Liver (tissue), 10 donors: ENCODE measurements at places on chromosomes 13 and 19.
A peak's percentile ranks its signal among the peaks of the same experiment; 100 is the strongest.

- peak; percentile 68 for DNase-seq
These were observed 22.1 kb downstream of the WTIP start for GRCh38 chr19:34503531-34504272.

- no peak for DNase-seq
These were observed 56.1 kb downstream of the MLLT1 start for GRCh38 chr19:6223461-6224307.

DNA sequence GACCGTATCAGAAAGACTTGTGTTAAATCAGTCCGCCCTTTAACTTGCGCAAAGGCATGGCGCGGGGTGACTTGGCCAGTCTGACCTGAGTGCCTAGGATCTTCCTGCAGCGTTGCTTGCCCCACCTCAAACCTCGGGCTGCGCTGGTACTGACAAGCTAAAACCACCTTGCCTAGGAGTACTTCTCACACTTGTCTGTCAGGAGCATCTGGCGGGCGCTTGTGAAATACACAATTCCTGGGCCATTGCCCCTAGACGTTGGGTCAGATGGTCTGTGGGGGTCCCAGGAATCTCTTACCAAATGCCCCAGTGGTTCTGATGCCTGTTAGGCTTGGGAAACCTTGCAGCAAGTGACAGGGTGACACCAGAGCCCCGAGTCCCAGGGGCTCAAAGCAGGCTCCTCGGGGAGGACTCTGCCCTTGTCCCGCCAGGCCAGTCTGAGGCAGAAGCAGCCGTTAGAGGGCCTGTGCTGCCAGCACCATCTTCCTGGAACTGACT, 12.9 kb downstream of the CEBPG start:
- no peak for DNase-seq

DNA sequence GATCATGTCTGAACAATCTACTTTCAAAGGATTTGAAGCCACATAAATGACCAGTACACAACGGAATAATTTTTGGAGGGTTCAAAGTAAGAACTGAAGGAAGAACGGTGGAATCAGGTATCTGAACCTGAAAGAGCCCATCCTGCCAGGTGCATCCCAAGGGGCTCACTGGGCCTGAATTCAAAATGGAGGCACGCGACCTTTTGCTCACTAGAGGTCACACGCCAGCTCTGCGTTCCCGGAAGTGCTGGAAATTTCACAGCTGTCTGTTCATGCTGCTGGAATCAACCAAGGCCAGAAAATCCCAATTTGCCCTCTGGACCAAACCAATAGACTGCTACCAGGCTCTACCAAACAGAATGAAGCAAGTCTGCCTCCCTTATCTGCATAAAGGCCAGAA, 4.2 kb upstream of the RASA3 start:
- no peak for DNase-seq

- no peak for DNase-seq
These were observed 5.7 kb upstream of the FPR3 start for GRCh38 chr19:51789061-51789795.

GRCh38 chr13:74129500-74130191, 4.6 kb downstream of the KLF12 start:
- DNase-seq: no peak

- DNase-seq: no peak
These were observed 154.9 kb downstream of the UGGT2 start for GRCh38 chr13:95898256-95898655.

DNA sequence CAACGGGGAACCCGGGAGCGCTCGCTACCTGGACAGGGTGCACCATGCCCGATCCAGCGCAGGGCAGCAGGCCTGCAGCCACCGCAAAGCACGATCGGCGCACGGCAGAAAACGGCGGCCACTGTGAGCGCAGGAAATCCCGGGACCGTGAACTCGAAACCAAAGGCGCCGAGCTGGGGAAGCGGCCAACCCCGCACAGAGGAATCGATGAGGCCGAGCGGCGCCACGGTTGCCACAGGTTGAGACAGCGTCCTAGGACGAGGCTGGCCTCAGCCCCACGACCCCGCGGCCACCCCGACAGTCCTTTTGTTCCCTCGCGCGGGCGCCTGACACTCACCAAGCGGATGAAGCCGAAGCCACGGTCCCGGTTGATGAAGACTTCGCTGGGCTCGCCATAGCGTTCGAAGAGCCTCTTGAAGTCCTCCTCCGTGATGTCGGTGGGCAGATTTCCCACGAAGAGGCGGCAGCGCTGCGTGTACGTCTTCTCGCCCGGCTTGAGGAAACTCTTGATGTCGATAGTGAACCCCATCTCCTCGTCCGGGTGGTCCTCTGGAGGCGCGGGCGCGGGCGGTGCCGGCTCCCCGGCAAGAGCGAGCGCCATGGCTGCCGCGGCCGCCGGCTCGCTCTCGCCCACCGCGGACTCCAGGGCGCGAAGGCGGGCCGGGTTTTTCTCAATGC, 557 bp downstream of the PSPC1 start:
- DNase-seq: peak; percentile 72

GRCh38 chr19:52664461-52664860, 26.3 kb upstream of the ZNF83 start:
- DNase-seq: peak; percentile 35

DNA sequence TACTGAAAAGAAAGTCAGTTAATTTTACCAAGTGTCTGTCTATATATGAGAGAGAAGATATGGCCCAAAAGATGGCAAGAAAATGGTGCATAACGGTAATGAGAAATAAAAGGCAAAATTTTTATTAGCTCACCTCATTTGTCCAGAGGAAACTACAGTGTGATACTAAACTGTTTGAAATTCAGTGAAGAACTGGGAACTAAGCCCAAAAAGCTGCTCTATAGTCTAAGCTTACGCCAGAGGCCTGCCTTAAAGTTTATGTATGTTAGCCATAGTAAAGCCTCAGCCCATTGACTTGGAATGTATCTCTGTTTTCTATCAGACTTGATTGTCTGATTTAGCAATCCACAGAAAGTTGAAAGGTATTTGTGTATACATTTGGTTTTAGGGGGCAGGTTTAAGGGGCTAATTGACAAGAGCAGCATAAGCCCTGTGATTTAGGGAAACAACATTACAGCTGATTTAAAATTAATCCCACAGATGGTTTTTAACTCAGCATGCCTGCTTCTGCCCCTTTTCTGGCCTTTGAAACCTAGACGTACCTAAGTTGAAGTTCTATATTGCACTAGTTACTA, 91.0 kb upstream of the MAB21L1 start:
- DNase-seq: no peak

DNA sequence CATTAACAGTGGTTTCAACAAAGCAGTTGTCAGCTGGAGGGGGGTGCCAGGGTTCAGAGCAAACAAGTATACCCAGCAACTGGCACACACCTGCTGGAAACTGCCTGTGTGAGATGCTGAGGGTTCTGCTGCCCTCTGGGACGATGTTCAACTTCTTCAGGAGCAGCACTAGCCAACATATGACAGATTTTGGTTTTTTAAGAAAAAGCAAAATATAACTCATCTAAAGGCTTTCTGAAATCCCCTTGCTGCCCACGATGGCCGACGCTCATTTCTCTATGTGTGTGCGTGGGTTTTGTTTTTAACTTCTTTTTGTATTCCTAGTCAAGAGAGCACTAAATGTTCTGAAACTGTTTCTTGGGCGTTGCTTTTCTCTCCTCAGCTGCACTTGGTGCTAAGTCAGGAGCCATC, 79.9 kb downstream of the MRPL57 start:
- DNase-seq: no peak

GRCh38 chr19:29576761-29577648, 29.1 kb upstream of the POP4 start:
- peak; percentile 24 for DNase-seq

DNA sequence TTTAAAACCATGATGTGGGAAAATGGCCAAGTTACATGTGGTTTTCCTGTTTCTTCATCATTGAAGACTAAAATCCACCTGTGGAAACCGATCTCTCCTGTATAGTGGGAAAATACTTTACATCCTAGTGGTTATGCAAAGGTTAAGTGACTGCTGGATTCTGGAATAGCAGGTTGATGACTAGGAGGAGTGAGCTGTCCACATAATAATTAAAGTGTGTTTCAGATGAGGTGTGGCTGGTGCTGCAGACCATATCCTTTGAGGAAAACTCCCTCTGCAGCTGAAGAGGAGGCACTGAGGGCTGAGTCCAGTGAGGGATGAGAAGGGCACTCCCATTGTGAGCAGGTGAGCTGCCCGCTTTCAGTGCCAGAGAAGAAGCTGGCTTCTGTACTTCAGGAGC, 43.2 kb downstream of the DCLK1 start:
- no peak for DNase-seq

GRCh38 chr19:46042252-46042883, 1.6 kb upstream of the IGFL4 start:
- DNase-seq: no peak

DNA sequence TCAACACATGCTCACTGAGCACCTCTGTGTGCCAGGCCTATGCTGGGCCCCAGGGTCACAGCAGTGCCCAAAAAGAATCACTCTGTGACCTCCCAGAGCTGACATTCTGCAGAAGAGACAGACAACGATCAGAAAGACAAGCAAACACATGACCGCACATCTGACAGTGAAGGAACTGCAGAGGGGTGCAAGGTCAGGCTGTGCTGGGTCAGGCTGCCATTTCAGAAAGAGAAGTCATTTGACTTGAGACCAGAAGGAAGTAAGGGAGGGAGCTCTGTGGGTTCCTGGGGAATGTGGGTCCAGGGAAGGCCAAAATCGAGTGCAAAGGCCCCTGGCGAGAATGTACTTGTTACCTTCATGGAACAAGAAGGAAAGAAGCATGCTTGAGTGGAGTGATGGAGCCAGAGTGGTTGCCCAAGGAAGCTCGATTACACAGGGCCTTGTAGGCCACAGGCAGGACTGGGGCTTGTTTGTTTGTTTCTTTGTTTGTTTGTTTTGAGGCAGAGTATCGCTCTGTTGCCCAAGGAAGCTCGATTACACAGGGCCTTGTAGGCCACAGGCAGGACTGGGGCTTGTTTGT, 11.4 kb upstream of the CD22 start:
- no peak for DNase-seq

- DNase-seq: no peak
These were observed 202.0 kb downstream of the KATNAL1 start for GRCh38 chr13:30105381-30105780.

GRCh38 chr13:80341101-80341755, at the start of gene SPRY2:
Gene SPRY2, minus strand, starts transcription at chr13:80341126. Its CDS starts 3,421 bp downstream, at chr13:80337705.
- DNase-seq: peak; percentile 78

DNA sequence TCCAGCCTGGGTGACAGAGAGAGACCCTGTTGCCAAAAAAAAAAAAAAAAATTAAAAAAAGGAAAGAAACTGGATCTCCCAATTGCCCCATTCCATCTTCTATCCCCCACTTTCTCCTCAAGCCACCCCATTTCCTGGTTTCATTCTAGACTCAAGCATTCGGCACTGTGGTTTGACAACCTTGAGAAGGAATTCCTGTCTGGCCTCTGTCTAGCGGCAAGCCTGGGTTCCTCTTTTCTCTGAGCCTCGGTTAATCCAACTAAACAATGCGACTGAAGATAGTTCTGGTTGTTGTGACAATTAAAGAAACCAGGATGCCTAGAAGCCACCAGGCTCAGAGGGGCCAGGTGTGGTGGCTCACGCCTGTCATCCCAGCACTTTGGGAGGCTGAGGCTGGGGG, 3.3 kb upstream of the C3 start:
- DNase-seq: no peak

DNA sequence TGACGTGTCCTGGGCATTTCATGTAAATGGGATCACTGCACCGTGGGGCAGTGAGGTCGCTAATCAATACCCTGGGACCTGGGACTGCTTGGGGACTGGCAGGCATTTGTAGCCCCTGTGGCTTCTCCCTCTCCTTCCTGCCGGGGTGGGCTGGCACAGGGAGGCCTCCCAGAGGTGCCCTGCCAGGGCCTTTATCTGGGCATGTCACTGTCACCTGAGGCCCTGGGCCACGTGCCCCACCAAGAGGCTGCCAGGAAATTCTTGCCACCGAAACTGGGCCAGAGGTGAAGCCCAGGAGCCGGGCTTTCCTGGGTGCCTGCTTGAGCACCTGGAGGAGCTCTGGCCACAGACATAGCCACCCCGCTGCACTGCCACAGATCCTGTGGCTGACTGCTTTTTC, 1.8 kb upstream of the NMRK2 start:
- no peak for DNase-seq

DNA sequence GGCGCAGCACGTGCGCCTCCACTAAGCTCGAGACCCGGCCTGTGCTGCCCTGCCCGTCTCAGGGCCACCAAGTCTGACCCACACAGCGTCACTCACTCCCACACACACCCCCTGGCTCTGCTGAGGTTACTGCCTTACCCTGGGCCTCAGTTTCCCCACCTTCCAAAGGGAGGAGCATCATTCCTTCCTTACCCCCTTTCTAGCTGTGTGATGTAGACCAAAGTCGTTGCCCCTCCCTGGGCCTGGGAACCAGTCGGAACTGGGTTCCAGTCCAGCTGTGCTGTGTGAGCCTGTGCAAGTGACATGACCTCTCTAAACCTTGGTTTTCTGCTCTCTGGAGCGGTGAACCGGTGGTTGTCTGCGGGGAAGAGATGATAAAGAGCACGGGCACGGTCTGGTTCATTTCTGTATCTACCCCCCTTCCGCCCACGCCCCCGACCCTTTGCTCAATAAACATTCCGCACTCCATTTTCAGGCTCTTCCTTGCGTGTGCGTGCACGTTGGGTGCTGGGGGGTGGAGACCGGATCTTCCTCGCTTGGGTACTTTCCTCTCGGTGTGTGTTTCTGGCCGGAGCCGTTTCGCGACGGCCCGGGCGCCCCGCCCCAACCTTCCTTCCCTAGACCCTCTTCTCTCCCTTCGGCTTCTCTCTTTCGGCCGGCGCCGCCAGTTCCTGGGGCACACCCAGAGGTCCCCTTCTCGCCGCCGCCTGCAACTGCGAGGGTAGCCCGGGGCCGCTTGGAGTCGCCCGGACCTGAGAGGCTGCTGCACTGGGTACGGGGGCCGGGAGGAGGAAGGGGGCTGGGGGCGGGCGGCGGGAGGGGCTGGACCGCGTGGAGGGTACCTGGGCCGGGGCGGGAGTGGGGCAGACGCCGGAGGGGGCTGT, at the start of gene ZNF581:
ZNF581 (plus strand) TSS at position 647 of the 884 bp plus-strand sequence. CDS start 923 bp downstream, outside the sequence.
- peak; percentile 83 for DNase-seq

GRCh38 chr19:42151782-42152684, 19.8 kb upstream of the POU2F2 start:
- DNase-seq: no peak

- DNase-seq: no peak
These were observed 439.4 kb upstream of the KLF12 start for GRCh38 chr13:74573654-74574053.

- no peak for DNase-seq
These were observed 113.8 kb downstream of the KATNAL1 start for GRCh38 chr13:30193279-30194234.

- no peak for DNase-seq
These were observed 1505.1 kb downstream of the PCDH9 start for GRCh38 chr13:65725006-65725405.
